Stimulated activated CD8-positive, alpha-beta memory T cell treated with anti-CD3 and anti-CD28 coated beads, Interleukin-15, amount 100 ng/mL, for 1 hour (primary cell): ENCODE measurements at places on chromosomes 16 and 17.

DNA sequence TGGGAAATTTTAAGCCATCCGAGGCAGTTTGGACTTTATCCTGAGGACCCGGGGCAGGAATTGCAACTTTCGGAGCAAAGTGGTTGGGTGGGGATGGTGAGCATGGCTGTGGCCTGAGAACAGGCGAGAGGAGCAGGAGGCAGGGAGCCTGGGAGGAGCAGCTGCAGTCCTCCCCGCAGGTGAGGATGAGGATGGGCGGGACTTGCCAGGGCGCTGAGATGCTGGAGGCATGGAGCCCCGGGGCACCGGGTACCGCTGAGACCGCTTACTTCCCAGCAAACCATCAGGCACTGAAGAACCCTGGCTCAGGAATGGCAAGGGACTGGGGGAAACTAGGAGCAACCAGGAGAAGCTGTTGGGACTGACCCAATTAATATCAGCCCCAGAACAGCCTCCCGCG, 210.8 kb downstream of the GSG1L start:
- DNase-seq, result no peak

- DNase-seq, result no peak
Observed at GRCh38 chr17:50728881-50729765, 9.7 kb downstream of the LUC7L3 start.

DNA sequence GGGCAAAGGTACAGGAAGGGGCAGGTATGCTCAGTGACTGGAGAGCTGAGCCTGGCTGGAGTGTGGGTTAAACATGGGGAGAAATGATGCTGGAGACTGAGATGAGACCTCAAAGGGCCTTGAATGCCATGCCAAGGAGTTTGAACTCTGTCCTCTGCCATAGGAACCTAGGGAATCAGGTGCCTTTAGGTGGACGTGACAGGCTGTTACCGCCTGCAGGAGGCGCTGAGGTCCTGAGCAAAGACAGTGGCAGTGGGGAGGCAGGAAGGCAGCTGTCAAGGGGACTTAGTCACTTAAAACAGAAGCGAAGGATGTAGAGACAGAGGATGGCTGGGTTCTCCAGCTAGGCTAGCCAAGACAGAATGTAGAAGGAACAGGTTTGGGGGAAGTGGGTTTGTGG, 9.1 kb downstream of the PSMB3 start:
- no peak for DNase-seq

DNA sequence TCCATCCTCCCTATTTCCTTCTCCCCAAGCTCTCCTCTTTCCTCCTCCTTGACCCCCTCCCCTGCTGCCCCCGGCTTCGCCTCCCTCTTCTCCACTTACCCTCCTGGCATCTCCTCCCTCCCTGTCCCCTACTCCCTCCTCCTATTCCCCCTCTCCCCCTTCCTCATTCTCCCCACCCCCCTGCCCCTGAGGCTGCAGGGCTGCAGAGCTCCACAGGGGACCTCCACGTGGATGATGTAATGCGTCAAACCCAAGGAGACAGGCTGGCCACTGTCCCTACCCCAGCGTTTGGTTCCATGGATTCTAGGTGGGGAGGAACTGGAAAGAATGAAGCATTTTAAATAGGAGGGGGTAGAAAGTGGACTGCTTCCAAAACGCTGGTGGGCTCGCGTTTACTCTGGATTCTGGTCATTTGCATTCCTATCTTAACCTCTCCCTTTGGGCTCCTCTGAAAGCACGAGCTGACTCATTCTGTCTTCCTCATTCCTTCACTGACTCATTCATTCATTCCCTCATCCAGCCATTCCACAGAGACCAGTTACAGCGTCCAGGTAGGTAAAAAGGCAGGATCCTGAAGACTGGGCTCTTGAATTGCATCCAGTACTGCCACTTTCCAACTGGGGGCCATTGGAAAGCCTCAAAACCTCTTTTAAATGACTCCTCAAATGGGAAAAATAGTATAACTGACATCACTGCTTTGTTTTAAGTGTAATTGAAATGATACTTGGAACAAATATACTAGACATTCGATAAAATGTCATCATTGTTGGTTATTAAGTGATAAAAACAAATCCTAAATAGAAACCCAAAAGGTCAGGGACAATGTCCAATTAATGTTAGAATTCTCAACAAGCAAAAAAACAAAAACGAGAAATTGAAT, 943 bp upstream of the COTL1 start:
- no peak for DNase-seq

- DNase-seq, result no peak
Observed at GRCh38 chr17:28421787-28422305, 15.8 kb upstream of the SLC46A1 start.

GRCh38 chr17:49703557-49704277, 4.0 kb downstream of the SLC35B1 start:
- no peak for DNase-seq

- DNase-seq, result no peak
Observed at GRCh38 chr16:373848-374615, 3.7 kb upstream of the MRPL28 start.

DNA sequence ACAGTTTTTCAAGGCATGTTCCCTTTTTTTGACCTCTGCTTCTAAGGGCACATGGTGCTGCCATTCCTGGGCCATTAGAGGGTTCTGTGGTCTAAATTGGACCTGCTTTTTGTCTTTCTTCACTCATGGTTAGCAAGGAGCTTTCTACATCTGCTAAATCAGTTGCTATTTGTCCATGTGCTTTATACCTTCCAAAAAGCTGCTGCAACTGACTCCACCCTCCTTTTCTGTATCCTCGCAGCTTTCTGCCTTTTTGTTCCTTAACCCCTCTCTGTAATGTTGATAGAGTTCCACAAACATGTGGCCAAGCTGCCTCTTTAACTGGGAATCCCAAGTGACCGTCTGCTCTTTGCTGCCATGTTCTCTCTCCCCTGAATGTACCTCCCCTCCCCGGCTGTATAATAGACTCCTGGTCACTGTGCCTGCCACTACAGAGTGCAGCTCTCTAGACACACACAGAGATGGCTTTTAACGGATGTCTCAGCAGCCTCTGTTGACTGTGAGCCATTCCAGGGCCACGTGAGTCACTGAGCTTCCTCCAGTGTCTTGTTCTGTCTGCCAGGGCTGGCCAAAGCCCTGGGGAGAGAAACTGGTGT, 57.4 kb upstream of the TEKT3 start:
- DNase-seq, result no peak

DNA sequence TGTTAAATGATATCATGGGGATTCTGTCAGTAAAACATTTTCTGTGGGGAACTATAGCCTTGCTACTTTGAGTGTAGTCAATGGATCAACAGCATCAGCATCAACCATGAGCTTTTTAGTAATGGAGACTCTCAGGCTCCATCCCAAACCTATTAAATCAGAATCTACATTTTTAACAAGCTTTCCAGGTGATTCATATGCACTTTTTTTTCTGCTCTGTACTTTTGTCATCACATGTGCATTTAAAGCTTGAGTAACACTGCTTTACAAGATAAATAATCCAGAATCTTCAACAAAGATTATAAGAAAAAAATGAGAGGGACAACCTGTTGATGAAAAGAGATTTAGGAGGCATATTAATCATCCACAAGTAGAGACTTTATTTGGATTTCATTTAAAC, 23.5 kb downstream of the NUP93 start:
- no peak for DNase-seq

- DNase-seq, result no peak
Observed at GRCh38 chr17:42543190-42544079, 7.4 kb downstream of the NAGLU start.

- no peak for DNase-seq
Observed at GRCh38 chr16:3536271-3536731, 35.5 kb downstream of the CLUAP1 start.
